ENCODE measurements at places on chromosomes 2 and 18. TPM values are rescaled to one million over a fixed set of nuclear protein-coding genes. Genes with fewer than 3 reads are reported as not detected.

GRCh38 chr18:23136326-23137096, 1.2 kb downstream of the CABLES1 start:
- no peak for DNase-seq

GRCh38 chr2:46852598-46852997, 63.0 kb downstream of the MCFD2 start:
- DNase-seq, result no peak

GRCh38 chr2:161088658-161089350, 71.4 kb upstream of the TANK start:
- DNase-seq, result no peak

GRCh38 chr2:42931818-42932195, 139.4 kb upstream of the HAAO start:
- DNase-seq, result no peak

DNA sequence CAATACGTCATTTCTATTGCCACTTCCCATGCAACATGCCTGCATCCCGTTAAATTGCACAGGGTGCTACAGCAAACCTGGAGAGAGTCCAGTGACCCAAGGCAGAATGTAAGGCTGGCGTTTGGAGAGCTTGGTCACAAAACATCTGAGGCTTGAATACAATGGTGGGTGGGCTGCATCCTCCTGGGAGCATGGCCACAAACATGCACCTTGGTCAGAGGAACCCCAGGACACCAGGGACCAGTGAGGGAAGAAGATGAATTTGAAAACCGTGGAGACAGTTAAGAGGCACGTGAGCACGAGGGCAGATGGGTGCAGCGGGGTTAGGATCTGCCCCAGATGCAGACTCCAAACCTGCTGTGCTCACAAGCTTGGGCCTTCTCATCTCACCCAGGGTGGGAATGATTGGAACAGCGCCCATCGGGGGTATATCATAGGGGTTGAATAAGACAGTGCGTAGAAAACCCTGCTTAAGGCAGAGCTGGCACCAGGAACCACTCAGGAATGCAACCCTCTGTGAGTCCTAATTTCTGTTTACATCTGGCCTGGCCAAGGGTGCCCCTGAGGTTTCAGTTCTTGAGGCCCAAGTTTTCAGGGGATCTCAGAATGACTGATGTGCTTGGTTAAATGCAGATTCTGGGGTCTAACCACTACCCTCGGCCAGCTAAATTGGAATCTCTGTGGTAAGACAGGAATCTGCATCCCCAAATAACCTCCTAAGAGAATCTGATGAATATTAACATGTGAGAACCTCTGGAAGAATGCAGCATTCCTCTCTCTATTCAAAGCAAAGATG, 97.2 kb downstream of the ARL4C start:
- no peak for DNase-seq

- no peak for DNase-seq
Measured at GRCh38 chr2:230865766-230866755, 1.3 kb downstream of the ITM2C start.

GRCh38 chr2:172639823-172640222, 83.9 kb downstream of the PDK1 start:
- no peak for DNase-seq

GRCh38 chr2:71786291-71787107, 333.1 kb downstream of the DYSF start:
- no peak for DNase-seq

DNA sequence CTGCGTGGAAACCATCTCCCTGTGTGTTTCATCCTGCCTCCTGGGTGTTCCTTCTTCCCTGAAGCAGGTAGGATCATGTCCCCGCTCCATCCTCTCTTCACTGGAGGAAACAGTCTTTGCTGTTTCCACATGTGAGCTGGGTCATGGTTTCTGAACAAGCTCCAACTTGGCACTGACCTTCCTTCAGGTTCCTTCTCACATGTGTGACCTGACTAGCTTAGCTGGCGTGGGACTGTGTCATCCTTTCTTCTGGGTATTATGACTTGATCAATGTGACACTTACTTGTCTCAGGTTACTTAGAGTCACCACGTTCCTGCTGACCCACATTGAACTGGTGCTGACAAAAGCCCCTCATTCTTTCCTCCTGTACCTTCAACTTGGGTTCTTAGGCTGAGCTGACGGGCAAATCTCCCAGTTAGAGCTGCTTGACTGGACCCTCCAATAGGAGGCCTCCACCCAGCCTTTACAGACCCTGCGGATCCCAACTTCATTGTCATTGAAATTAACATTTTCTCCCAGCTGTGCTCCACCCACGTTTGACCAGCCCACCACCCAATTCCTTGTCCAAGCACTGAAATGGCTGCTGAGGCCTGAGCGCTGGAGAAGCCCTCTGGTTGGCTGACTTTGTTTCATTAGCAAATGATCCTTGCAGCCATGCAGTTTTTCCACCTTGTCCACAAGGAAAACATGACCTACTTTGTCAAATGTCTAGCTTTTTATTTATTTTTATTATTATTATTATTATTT, 128.1 kb downstream of the DDX1 start:
- DNase-seq, result no peak

DNA sequence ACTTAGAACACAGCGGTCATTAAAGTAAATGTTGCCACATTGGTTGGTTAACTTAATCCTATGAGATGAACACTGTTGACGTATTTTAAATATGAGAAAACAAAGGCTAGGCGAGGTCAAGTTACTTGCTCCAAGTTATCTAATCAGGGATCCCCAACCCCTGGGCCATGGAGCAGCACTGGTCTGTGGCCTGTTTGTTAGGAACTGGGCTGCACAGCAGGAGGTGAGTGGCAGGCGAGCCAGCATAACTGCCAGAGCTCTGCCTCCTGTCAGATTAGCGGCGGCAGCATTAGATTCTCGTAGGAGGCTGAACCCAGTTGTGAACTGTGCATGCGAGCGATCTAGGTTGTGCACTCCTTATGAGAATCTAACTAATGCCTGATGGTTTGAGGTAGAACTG, 878.9 kb downstream of the CPS1 start:
- no peak for DNase-seq

GRCh38 chr18:212780-213179, 54.4 kb downstream of the USP14 start:
- DNase-seq, result no peak

GRCh38 chr2:161139098-161139987, 20.9 kb upstream of the TANK start:
- DNase-seq, result no peak

Gene SS18
- polyA plus RNA-seq, result 133 TPM

Gene CMPK2
- 4.0 TPM for polyA plus RNA-seq

Gene AOX1
- polyA plus RNA-seq, result 2.6 TPM

Gene C2orf49
- 28.6 TPM for polyA plus RNA-seq

Gene SLC8A1
- 73.0 TPM for polyA plus RNA-seq

Gene SESTD1
- 95.7 TPM for polyA plus RNA-seq

Gene PID1
- polyA plus RNA-seq, result 5.4 TPM

Gene IL37
- polyA plus RNA-seq, result 0.40 TPM
